Iris pigment epithelial cell (primary cell): ENCODE measurements at places on chromosomes 4 and X.

DNA sequence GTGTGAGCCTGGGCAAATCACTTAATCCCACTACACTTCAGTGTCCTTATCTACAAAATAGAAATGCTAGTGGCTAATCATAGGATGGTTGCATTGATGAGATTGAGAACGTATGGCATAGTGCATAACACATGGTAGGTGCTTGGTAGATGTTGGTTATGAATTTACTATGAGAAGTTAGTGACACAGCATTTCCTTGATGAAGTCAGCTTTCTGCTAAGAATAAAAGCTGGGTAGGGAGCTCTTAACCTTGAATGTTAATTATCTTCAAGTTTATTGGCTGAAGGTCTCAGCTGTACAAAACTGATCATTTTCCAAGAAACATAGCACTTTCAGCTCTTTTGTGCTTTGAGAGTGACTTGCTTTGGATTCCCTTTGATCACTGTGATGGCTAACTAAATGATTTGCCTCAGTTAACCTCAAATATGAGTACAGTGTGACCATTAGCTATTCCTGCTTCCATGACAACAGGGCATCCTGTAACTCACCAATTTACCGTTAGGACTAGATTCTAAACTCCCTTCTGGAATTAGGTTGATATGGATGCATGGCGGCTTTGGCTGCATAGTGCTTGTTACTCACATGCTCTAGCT is 17.8 kb downstream of the PDK3 start:
- DNase-seq = no peak

GRCh38 chrX:101693476-101693875 is 33.8 kb upstream of the ARMCX2 start:
- no peak for DNase-seq

DNA sequence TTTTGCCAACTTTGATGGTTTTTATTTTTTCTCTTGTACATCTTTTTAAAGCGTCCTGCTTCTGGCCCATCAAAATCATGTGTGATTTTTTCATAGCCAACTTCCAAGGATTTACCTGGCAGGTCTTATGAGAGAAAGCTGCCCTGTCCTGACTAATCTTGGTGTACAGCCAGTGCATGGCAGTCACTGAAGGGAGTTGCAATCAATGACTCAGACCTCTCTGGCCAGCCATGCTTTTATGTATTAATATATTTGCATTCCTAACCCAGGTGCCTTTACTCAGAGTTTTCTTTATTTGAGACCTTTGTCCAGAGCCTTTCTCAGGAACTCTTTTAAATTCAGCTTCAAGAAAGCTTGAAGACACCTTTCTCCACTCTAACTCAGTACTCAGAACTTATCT is 691.5 kb upstream of the HTR2C start:
- no peak for DNase-seq

GRCh38 chrX:151754047-151754429 is 19.5 kb downstream of the CNGA2 start:
- peak; percentile 72 for DNase-seq

GRCh38 chr4:134906404-134907023 is 704.9 kb upstream of the PABPC4L start:
- peak; percentile 3 for DNase-seq

GRCh38 chr4:94924566-94924965 is 166.8 kb downstream of the BMPR1B start:
- no peak for DNase-seq

DNA sequence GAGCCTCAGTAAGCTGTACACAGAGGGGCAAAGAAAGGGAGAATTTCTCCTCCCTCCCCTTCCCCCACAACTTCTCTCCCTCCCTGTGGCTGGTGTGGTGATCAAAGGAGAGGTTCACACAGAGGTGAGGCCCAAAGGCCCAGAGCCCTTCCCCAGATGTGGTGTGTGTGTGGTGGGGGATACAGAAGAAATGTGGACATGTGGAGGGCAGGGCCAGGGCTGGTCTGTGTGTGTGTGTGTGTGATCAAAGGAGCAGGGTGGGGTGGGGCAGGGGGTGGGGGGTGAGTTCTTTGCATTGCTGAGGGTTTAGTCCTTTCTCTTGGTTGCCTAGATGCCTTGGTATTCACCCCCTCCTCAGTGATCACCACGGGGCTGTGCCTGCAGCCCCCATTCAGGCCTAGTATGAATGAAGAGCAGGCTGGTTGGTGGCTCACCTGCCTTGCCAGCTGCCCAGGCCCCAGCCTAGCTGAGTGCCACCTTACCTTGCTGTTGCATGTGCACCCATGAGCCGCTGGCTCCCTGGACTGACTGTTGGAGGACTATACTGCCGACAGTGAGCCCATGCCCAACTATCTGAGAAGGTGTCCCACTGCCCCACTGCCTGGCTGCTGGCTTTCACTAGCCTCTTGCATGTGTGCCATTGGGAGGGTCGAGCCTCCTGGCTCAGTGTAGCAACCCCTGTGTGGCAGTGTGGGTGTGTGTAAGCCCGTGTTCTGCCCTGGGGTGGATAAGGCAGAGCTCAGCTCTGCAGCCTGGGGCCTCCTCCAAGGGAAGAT is 101.9 kb downstream of the EFNB1 start:
- no peak for DNase-seq

DNA sequence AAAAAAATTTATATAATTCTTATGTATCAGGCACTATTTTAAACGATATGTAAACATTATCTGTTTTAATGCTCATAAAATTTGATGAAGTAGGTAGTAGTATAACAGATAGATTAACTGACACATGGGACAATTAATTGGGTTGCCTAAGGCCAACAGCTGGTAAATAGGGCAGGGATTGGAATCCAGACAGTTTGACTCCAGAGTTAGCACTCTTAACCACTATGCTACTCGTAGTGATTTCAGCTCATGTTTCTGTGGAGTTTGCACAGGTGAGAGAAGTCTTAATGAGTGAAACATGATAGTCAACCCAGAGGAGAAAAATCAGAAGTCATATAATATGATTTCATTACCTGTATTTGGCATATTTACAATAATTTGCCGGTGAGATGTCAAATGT is 126.0 kb upstream of the WDFY3 start:
- DNase-seq = no peak

- peak; percentile 70 for DNase-seq
These were observed 387.5 kb downstream of the PDGFC start for GRCh38 chr4:156584100-156584499.

- no peak for DNase-seq
These were observed 139.5 kb downstream of the RAPGEF2 start for GRCh38 chr4:159242427-159242826.

- DNase-seq = no peak
These were observed 54.2 kb upstream of the GRID2 start for GRCh38 chr4:92249541-92249940.

DNA sequence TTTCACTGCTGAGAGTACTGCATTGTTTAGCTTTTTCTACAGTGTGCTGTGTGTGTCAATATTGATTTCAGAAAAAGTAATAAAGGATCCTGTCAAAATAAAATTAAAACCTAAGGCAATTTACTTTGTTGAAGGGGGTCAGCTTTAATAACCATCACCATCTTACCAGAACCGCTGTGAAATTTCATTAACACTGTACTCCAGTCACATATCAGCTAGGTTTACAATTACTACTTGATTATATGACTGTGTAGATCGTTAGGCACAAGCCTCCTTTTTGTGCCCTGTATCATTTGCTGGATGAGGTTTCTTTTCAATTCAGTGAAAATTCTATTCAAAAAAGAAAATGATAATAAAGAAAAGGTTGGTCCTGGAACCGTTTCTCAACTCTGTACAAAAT is 917.2 kb downstream of the CENPC start:
- DNase-seq = no peak

DNA sequence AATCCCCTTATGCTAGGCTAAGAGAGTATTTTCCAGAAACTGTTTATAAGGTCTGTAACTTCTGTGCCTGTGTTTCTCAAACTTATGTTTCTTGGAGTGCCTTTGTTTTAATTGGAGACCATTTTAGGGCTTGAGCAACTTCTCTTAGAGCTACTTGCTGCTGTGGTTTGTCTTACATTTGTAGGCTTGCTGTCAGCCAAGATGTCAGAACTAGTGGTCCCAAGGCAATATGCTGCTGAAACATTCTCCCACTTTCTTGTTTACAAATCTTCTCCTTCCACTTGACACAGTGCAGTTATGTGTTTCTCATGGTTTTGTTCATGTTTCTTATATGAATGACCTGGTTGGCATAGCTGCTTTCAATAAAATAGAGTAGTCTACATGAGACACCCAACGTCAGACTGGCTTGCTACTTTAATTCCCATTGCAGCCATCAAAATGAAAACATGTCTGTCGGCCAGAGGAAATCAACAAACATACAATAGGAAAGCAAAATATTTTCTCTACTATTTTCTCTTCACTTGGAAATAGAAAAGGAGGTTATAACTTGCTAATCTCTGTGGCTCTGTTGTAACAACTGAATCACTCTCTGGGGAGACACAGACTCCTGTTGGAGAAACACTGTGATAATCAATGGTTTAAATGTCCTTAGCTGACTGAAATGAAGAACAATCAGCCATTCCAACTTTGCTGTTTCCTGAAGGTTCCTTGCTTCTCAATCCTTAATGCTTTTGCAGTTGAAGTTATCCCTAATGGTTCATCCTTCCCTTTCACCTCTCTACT is 426.4 kb downstream of the PDGFC start:
- DNase-seq = peak; percentile 66
